ENCODE measurements at places on chromosomes 16 and 17.

DNA sequence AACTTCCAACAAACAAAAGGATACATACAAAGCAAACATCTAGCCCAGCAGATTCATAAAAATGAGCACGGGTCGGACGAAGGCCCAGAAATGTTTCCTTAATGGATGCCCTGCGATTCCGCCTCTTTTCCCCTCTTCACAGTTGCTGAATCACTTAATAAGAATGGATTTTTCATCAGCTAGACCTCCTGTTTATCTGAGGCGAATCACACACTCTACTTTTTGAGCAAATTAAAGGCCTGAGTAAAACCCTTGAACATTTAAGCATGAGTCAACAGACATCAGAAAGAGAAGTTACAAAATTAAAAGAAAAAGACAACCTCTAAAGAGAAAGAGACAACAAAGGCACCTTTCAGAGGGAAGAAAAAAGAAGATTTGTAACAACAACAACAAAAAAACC is 44.7 kb downstream of the HS3ST3A1 start:
- no peak for DNase-seq

DNA sequence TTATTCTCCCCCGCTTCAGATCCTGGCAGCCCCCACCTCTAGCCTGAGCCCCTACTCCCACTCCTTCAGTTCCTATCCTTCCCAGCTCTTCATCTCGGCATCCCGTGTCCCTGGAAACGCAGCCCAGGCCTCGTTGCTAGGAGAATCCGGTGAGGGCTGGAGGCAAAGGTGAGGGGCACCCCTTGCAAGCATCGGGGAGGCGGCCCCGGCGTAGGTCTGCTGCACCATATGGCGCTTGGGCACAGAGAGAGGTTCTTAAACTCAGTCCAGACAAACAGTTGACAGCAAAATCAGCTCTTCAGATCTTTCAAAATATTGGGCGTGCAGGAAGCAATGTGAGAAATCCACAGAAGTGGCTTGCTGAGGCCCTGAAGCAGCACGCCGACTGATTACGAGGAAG is 15.0 kb downstream of the SLC38A8 start:
- DNase-seq = no peak

DNA sequence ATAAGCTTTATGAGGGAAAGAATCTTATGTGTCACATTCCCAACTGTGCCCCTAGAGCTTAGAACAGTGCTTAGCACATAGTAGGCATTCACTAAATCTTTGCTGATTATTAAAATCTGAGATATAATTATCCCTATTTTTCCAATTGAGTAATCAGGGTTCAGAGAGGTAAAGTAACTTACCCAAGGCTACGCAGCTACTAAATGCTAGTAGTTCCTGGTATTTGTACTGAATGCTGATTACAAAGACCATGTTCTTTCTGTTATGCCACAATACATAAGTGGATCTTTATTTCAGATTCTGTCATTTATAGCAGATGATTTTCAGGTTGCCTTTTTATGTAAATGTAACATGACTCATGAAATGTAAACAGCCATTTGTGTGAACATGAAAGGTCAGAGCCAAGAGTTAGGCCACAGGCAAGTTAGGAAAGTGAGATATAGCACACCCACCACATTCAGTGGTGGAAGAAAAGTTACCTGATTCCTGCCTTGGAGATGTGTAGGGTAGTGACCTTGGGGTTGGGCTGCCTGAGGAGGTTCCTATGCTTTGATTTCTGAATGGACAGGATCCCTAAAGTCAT is 77.2 kb downstream of the FTO start:
- no peak for DNase-seq

DNA sequence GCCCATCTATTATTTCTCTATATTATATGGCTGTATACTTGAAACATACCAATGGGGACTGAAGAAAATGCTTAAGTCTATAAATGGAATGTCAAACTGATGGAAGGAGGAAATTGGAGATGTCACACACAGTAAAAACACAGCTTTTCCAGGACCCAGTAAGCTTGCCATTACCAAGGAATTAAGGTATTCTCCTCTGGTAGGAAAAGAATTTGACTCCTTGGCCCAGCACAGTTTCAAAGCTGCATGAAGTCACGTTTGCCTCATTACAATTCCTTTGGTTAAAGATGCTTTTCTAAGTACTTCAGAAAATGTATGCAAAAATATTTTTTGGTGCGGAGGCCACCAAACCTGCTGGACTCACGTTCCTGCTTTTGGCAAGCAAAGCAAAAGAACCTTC is 48.5 kb downstream of the CDH13 start:
- DNase-seq = no peak

GRCh38 chr16:8814095-8814806 is 16.6 kb downstream of the PMM2 start:
- DNase-seq = no peak

GRCh38 chr16:86494039-86494564 is 16.2 kb upstream of the FOXF1 start:
- DNase-seq = no peak

GRCh38 chr17:30476726-30477082 is 504 bp upstream of the GOSR1 start:
- no peak for DNase-seq

GRCh38 chr16:49503256-49504022 is 129.8 kb downstream of the C16orf78 start:
- no peak for DNase-seq

GRCh38 chr16:10239640-10240039 is 57.4 kb upstream of the GRIN2A start:
- no peak for DNase-seq

GRCh38 chr16:88437367-88437964 is 15.6 kb upstream of the ZFPM1 start:
- DNase-seq = no peak

- no peak for DNase-seq
These were observed 122.0 kb downstream of the BANP start for GRCh38 chr16:88073201-88073721.

- DNase-seq = no peak
These were observed 50.1 kb upstream of the TRAP1 start for GRCh38 chr16:3767333-3767986.

GRCh38 chr17:76272541-76273444 is 7.6 kb downstream of the UBALD2 start:
- DNase-seq = no peak

- DNase-seq = no peak
These were observed 22.2 kb upstream of the NFATC3 start for GRCh38 chr16:68062910-68063393.

GRCh38 chr16:50269061-50269705 is 2.8 kb downstream of the ADCY7 start:
- DNase-seq = no peak

DNA sequence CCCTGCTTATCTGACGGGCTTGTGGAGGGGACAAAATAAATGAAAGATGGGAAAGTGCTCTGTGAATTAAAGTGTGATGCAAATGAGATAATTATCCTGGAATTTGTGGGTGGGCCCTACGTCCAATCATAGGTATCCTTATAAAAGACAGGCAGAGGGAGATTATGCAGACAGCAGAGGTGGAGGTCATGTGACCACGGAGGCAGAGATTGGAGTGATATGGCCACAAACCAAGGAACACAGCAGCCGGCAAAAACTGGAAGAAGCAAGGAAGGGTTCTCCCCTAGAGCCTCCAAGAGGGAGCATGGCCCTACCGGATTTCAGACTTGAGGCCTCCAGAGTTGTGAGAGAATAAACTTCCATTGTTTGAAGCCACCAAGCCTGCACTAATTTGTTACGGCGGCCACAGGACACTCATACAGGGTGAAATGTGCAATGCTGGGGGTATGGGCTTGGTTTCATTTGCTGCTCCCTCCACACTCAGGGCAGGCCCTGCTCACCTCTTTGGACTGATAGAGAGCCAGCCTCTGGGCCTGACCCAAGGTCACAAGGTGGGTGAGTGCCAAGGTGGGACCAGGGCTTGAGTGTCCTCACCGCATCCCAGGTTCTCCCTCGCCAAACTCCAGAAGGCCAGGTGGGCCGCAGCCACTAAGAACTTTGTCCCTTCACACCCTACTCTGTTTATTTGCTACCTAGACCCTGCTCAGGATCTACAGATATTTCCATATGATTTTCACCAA is 149.6 kb upstream of the TNRC6C start:
- DNase-seq = no peak

Measured in RKO (cell line).